T-helper 17 cell (primary cell): ENCODE measurements at places on chromosomes 1 and 21.

DNA sequence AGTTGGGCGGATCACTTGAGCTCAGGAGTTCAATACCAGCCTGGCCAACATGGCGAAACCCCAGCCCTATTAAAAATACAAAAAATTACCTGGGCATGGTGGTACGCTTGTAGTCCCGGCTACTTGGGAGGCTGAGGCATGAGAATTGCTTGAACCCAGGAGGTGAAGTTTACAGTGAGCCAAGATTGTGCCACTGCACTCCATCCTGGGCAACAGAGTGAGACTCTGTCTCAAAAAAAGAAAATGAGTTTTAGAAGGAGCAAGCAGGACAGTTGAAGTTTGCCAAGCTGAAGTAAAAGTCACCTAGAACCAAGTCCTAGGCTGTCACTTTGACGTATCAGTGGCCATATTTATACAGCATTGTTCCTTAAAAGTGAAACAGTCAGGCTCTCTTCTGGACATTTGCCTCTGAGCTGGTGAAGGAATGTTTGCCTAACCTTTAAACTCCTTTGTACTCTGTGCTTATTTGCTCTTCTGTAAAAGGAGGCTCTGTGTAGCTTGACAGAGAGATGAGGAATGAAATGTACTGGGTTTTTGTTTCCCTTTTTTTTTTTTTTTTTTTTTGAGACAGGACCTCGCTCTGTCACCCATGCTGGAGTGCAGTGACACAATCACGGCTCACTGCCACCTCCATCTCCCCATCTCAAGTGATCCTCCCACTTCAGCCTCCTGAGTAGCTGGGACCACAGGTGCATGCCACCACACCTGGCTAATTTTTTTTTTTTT lies 2.8 kb downstream of the RAB4A start:
- no peak for DNase-seq

DNA sequence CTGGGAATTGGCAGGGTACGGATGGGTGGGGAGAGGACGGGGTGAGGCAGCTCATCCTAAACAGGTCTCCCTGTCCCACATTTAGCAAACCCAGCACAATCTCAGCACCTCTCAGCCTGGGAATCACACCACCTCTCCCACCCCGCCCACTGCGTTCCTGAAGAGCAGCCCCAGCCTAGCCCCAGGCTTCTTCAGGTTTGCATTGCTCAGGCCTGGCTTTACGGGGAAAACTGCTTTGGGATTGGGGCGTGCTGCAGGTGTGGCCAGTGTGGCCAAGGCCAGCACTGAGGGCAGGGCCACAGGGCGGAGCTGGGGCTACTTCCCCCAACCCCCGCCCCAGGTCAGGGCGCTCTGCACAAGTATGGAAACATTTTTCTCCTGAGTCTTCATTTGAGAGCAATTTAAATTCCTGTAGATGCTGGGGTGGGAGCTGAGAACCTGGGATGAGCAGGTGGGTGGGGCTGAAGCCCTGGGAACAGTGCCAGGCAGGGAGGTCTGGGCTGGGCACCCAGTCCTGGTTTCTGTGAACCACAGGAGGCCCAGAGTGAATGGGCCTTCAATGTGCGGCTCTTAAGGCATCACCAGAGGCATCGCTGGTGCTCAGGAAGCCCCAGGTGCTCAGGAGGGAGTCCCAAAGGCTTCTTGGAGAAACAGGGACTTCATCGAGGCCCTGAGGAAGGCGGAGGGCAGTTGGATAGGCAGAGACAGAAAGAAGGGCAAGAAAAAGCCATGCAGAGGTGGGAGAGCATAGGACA lies 24.1 kb downstream of the TNNT2 start:
- no peak for DNase-seq

- no peak for DNase-seq
These were observed 51.8 kb downstream of the UTP25 start for GRCh38 chr1:209879539-209879938.

DNA sequence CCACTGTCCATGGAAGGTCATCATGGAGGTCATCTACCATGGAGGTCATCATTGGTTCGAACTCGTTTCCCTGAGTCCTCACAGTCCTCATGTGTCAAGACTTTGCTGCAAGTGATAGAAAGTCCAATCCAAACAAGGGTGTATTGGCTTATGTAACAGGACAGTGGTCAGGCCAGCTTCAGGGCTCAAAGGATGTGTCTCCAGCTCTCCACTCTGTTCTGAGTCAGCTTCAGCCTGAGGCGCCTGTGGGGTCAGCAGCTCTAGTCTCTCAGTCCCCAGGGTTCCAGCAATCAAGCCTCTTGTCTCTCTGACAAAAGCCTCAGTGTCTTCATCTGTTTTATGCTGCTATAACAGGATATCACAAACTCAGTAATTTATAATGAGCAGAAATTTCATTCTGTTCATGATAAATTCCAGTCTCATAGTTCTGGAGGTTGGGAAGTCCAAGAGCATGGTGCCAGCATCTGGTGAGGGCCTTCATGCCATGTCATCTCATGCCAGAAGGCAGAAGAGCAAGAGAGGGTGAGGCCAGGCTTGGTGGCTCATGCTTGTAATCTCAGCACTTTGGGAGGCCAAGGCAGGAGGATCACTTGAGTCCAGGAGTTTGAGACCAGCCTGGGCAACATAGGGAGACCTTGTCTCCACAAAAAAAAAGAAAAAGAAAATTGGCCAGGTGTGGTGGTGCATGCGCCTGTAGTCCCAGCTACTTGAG lies 19.5 kb downstream of the A3GALT2 start:
- no peak for DNase-seq
